ENCODE measurements at places on chromosomes 4 and X.

- H3K36me3 ChIP-seq: no peaks in the 10 kb centered on the region
- H3K4me3 ChIP-seq: no peak overlapping the region
- no peak for DNase-seq
- peaks cover 18% of the 10 kb centered on the region for H3K27me3 ChIP-seq
Measured at GRCh38 chrX:1914606-1915365, 299.9 kb downstream of the ASMT start.

DNA sequence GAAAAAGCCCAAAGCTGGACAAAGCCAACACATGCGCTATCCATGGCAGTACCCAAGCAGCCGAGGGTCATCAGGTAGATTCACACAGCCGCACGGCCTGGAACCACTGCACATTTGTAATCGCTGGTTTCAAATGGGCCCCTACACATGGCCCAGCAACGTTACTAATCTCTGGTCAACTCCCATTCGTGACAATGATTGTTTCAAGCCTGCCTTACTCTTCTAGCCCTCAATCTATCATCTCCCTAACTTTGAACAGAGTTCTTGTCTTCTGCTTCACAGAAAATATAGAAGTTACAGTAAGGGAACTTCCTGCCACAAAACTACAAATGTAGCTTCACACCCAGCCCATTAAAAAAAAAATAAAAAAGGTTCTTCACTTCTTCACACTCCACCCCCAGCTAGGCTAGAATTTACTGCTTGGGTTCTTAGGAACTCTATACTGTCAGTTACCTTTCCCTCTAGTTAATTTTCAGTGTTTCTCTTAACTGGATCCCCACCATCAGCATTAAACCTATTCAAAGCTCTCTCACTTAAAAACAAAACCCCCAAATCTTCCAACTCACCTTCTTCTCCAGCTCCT is 24.2 kb downstream of the CASP3 start:
- no peak for DNase-seq
- H3K27ac ChIP-seq: peak overlapping the region; percentile 91
- H3K4me1 ChIP-seq: peaks cover 15% of the 10 kb centered on the region
- H3K36me3 ChIP-seq: peaks cover 38% of the 10 kb centered on the region

DNA sequence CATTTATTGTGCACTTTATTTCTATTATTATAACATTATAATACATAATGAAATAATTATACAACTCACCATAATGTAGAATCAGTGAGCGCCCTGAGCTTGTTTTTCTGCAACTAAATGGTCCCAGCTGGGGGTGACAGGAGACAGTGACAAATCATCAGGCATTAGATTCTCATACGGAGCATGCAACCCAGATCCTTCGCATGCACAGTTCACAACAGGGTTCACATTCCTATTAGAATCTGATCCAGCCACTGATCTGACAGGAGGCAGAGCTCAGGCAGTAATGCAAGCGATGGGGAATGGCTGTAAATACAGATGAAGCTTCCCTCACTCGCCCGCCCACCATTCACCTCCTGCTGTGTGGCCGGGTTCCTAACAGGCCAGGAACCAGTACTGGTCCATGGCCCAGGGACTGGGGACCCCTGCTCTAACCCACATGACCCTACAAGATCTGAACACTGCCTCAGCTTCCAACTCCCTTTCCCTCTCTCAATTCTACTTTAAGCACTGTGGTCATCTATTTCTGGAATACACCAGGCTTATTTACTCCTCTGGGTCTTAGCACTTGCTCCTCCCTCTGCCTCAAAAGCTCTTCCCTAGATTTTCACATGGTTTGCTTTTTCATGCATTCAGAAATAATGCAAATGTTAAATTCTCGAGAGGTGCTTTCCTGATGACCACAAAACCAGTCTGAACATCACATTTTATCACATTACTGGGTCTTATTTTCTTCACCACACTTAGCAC is 166.8 kb upstream of the HCCS start:
- H3K4me1 ChIP-seq: no peaks in the 10 kb centered on the region
- DNase-seq: no peak
- H3K27me3 ChIP-seq: no peaks in the 10 kb centered on the region
- no peak overlapping the region for H3K4me3 ChIP-seq
- peaks cover 1% of the 10 kb centered on the region for H3K36me3 ChIP-seq

DNA sequence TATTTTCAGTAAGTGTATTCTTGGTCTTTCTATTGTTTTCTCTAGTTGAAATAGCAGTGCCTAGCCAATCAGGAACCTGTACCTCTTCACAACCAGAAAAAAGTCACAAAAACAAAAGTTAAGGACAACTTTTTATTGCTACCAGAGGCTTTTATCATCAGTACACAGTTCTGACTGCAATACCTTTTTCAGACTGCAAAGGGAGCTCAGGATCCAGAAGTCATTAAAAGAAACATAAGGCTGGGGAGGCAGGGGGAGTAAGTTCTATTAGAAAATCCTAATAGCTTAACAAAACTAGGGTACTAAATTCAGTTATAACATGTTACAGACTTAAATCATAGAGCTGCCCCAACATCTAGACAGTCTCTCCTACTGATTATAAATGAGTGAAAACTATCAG is 28.8 kb downstream of the CCNI start:
- H3K27me3 ChIP-seq: no peaks in the 10 kb centered on the region
- no peak overlapping the region for H3K27ac ChIP-seq
- peaks cover 17% of the 10 kb centered on the region for H3K4me1 ChIP-seq
- H3K36me3 ChIP-seq: peaks cover 20% of the 10 kb centered on the region
- no peak overlapping the region for H3K4me3 ChIP-seq
- DNase-seq: no peak

GRCh38 chr4:175469514-175469913 is 342.6 kb downstream of the GPM6A start:
- no peak overlapping the region for H3K4me3 ChIP-seq
- no peaks in the 10 kb centered on the region for H3K36me3 ChIP-seq
- DNase-seq: no peak
- H3K4me1 ChIP-seq: no peaks in the 10 kb centered on the region

DNA sequence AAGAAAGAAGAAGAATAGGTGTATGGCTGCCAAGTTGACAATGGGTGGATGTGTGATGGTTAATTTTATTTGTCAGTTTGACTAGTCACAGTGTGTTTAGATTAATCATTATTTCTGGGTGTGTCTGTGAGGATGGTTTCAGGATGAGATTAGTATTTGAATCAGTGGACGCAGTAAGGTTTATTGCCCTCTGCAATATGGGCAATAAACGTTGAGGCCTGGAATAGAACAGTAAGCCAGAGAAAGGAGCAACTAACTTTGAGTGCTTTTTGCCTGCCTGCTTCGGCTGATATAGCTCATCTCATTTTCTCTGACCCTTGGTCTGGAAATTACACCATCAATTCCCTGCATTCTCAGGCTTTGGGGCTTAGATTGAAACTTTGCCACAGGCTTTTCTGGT is 140.8 kb upstream of the SPANXN4 start:
- H3K4me3 ChIP-seq: no peak overlapping the region
- no peak overlapping the region for H3K27ac ChIP-seq
- H3K27me3 ChIP-seq: no peaks in the 10 kb centered on the region
- no peaks in the 10 kb centered on the region for H3K4me1 ChIP-seq

GRCh38 chr4:166121897-166122296 is 248.9 kb downstream of the TLL1 start:
- no peaks in the 10 kb centered on the region for H3K4me1 ChIP-seq
- H3K27ac ChIP-seq: no peak overlapping the region
- no peaks in the 10 kb centered on the region for H3K27me3 ChIP-seq
- no peak overlapping the region for H3K4me3 ChIP-seq
- H3K36me3 ChIP-seq: no peaks in the 10 kb centered on the region

GRCh38 chr4:156303708-156304107 is 350.0 kb upstream of the CTSO start:
- H3K36me3 ChIP-seq: no peaks in the 10 kb centered on the region
- no peak overlapping the region for H3K27ac ChIP-seq
- no peaks in the 10 kb centered on the region for H3K27me3 ChIP-seq
- H3K4me3 ChIP-seq: no peak overlapping the region
- peaks cover 4% of the 10 kb centered on the region for H3K4me1 ChIP-seq
- DNase-seq: no peak

- no peaks in the 10 kb centered on the region for H3K27me3 ChIP-seq
- DNase-seq: no peak
- H3K4me1 ChIP-seq: peaks cover 24% of the 10 kb centered on the region
Measured at GRCh38 chr4:56463711-56464110, 3.7 kb upstream of the SRP72 start.

- peak overlapping the region; percentile 63 for H3K27ac ChIP-seq
- H3K27me3 ChIP-seq: no peaks in the 10 kb centered on the region
- H3K4me3 ChIP-seq: no peak overlapping the region
- H3K36me3 ChIP-seq: no peaks in the 10 kb centered on the region
- peaks cover 15% of the 10 kb centered on the region for H3K4me1 ChIP-seq
Measured at GRCh38 chr4:2977211-2978088, 14.1 kb downstream of the GRK4 start.

DNA sequence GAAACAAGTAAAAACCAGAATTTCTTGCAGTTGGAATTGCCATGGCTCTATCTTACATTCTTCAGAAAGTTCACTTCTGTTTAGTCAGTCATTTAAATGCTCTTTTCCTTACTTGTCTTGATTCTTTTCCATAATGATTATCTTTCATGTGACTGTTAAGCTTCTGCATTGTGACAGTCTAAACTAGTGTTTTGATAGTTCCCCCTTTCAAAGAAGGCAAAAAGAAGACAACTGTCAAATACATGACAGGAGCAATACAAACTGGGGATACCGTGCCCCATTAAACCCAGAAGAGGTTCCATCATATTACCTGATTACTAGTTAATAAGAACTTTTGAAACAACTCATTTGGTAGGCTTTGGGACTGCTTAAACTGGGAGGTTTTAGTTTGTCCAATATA is 476.2 kb downstream of the PCDH19 start:
- H3K36me3 ChIP-seq: no peaks in the 10 kb centered on the region
- H3K4me1 ChIP-seq: no peaks in the 10 kb centered on the region
- no peak overlapping the region for H3K27ac ChIP-seq
- DNase-seq: no peak
- H3K27me3 ChIP-seq: peaks cover 51% of the 10 kb centered on the region

- peak overlapping the region; percentile 71 for H3K27ac ChIP-seq
- DNase-seq: no peak
- peaks cover 13% of the 10 kb centered on the region for H3K4me1 ChIP-seq
- no peaks in the 10 kb centered on the region for H3K36me3 ChIP-seq
- H3K27me3 ChIP-seq: peaks cover 20% of the 10 kb centered on the region
- H3K4me3 ChIP-seq: peak overlapping the region; percentile 63
Measured at GRCh38 chrX:40104630-40104984, 6.8 kb upstream of the BCOR start.

DNA sequence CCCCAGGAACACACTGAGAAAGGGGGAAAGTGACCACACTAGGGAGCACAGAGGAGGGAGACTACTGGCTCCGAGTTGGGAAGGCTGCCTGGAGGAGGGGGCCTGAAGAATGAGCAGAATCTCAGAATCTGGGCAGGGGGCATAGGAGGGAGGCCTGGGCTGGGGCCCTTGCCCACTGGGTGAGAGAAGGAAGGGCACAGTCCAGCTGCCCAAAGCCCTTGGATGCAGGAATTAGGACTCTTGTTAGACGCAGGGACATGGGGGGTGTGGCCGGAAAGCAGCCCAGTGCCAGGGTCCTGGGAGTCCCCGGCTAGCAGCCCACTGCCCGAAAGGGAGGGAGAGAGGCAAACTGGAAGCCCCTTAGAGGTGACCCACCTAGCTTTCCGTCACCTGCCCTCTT is 1.9 kb upstream of the DUSP9 start:
- peak overlapping the region; percentile 67 for H3K27ac ChIP-seq
- no peak overlapping the region for H3K4me3 ChIP-seq
- peaks cover 1% of the 10 kb centered on the region for H3K36me3 ChIP-seq
- H3K4me1 ChIP-seq: peaks cover 18% of the 10 kb centered on the region
- peaks cover 11% of the 10 kb centered on the region for H3K27me3 ChIP-seq

DNA sequence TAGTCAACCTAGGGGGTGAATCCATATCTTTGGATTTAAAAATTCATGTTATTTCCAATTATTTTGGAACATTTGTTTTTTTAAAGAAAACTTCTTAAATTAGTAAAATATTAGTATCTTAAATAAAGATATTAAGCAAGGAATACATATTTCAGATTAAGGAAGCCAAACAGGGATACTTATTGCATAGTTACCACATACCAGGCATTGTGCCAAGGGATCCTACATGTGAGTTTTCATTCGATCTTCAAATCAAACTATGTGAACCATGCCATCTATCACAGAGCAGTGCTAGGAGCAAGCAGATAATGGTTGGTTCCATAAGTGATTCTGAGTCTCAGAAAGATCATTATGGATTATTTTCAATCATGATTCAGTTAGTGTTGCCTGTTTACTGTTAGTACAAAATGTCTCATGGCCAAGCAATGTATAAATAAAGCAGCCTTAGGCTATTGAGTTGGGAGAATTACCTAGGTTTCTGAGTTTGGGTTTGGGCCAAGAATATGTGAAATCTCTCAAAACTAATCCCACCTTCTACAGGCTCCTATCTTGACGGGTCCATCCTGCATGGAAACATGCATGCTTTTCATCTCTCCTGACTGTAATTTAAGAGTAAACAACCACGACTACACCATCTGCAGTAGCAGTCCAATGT is 176.7 kb downstream of the NPFFR2 start:
- no peaks in the 10 kb centered on the region for H3K27me3 ChIP-seq
- H3K4me1 ChIP-seq: peaks cover 2% of the 10 kb centered on the region
- no peak for DNase-seq
- no peak overlapping the region for H3K4me3 ChIP-seq

DNA sequence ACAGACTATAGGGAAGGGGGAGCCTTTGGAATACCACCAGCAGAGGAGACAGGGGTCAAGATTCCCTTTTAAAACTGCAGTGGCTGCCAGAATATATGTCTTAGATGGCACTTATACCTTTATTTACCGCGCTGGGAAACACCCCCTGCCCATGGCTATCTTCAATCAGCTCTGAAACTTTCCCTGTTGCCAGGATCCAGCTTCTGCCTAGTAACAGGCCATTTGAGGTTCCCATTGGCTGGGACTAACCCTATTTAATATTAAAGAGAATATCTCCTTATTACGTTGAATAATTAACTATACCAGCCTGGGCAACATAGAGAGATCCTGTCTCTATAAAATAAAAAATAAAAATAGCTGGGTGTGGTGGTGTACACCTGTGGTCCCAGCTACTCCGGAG is 23.8 kb downstream of the SOWAHB start:
- peaks cover under 1% of the 10 kb centered on the region for H3K27me3 ChIP-seq
- DNase-seq: no peak
- H3K36me3 ChIP-seq: no peaks in the 10 kb centered on the region

DNA sequence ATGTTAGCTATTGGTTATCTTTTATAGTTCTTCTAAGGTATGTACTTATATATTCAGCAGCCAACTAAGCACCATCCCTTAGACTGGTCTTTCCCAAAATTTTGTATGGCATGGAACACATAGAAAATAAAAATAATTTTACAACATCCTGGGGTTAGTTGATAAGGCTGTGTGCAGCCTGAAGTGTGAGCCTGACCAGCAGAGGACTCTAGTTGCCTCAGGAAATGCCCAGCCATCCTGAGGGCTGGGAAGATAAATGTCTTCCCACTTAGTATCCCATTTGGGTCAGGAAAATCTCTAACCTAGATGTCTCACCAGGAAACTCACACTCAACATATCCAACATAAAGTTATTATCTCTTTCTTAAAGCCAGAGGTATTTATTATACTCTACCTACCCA is 251.4 kb upstream of the POF1B start:
- no peak overlapping the region for H3K4me3 ChIP-seq
- peaks cover 3% of the 10 kb centered on the region for H3K4me1 ChIP-seq
- H3K27ac ChIP-seq: no peak overlapping the region
